ENCODE measurements at places on chromosomes 6 and 20.

- DNase-seq, result no peak
These were observed 72.8 kb upstream of the PAX1 start for GRCh38 chr20:21632735-21633053.

DNA sequence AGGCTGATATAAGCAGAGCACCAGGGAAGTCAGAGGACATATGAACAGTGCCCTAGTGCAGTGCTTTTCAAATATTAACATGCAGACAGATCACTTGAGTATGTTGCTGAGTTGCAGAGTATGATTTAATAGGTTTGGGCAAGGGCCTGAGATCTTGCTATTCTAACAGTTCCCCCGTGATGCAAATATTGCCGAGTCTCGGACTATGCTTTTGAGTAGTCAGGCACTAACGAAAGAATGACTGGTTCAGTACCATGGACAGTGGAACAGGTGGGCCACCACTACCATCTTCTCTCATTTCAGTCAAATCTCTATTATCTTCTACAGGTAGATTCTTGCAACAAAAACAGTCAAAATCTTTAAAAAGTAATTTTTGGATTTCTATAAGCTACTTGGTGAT lies 3.7 kb upstream of the TMEM200A start:
- peak; percentile 6 for DNase-seq

DNA sequence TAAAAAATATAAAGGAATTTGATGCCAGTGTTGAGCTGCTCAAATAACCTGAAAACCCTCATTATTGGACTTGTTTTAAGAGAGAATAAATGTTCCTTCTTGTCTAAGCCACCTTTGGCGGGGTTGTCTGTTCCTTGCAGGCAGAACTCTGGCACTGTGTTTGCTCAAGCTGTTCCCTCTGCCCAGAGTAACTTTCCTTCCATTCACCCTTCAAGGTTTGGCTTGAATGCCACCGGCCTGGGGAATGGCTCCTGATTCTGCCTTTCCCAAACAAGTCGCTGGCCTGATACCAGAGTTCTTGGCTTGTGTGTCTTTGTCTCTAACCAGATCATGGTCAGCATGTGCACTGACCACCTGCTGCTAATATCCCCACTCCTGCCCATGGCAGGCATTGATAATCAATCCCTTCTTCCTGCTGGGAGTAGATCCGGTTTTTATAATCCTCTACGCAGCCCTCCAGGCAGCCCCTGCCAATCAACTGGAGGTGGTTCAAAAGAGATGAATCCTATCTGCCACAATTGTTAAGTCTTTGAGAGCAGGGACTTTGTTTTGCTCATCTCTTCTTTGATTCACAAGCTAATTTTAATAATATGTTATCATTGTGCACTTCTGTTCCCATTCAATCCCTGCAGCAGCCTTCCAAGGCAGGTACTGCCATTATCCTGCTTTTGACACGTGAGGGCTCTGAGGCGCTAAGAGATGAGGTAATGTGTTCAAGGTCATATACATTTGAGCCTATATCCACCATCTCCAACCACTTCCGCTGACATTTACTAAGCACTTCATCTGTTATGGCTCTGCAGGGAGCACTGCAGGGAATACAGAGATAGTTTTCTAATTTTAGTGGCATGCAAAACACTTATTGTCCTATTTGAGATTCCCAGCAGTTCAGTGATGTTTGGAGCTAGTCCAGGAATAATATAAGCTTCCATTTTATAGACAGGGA lies 3.1 kb upstream of the CCM2L start:
- DNase-seq, result no peak

DNA sequence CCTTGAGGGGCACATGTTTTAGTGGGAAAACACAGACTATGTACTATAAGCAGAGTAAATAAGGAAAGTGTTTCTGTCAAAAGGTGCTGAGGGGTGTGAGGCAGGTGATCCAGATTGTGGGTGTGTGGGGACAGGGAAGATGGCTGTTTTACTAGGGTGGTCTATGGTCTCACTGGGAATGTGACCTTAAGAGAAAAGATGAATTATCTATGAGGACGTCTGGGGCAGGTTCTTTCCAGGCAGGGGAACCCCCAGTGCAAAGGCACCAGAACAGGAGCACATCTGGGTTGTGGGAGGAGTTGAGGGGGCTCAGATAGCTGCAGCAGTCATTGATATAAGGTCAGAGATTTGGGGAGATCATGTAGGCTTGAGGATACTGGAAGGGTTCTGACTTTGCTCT lies 18.2 kb upstream of the POLR1H start:
- no peak for DNase-seq

- peak; percentile 97 for DNase-seq
These were observed 2.5 kb downstream of the TMEM63B start for GRCh38 chr6:44129841-44130322.

DNA sequence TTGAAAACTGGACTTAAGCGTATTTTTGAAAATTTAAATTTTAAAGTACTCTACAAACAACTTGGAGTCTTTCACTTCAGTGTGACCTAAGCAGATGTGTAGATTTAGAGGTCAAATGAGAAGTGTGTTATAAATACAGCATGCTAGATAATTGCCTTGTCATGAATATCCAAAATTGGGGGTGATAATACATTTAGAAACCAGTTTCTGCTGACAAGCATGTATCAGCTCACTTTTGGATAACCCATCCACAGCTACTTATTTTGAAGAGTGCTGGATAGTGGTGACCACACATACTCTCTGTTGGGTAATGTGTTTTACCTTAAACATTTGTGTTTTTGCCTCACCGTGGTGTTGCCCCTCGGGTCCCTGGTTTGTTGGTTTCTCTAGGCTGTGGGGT lies 14.9 kb downstream of the RREB1 start:
- no peak for DNase-seq

GRCh38 chr20:48776306-48776705 lies 51.5 kb downstream of the PREX1 start:
- DNase-seq, result no peak

GRCh38 chr20:32007787-32008616 lies 2.2 kb upstream of the CCM2L start:
- no peak for DNase-seq

DNA sequence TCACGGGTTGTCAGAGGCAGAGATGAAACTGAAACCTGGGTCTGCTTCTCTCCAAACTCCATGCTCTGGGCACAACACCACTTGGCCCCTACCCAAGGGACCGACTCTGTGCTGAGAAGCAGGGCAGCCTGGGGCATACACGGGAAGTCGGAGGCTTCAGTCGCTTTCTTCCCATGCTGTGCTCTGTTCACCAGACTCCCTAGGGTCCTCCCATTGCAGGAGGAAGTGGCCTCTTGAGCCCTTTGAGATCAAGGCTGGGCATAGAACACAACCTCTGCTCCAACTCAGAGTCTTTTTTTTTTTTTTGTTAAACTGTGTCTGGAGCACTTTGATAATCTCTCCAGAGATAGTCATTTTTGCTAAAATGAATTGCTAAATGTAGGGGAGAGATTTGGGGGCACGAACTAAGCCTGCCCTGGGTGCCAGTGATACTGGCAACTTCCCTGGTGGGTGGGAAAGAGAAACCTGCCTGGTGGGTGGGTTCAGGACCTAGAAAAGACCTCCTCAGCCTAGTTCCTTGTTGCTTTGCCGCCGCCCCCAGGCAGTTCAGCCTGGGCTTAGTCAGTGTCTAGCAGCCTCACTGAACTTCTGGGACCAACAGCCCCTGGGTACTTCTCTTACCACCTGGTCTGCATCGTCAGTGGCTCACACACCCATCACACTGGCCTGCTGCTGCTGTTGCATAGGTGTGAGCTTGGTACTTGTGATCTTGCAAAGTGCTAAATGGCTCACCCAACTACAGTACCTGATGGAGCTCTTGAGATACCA lies 62.0 kb downstream of the PPP1R14C start:
- peak; percentile 30 for DNase-seq

DNA sequence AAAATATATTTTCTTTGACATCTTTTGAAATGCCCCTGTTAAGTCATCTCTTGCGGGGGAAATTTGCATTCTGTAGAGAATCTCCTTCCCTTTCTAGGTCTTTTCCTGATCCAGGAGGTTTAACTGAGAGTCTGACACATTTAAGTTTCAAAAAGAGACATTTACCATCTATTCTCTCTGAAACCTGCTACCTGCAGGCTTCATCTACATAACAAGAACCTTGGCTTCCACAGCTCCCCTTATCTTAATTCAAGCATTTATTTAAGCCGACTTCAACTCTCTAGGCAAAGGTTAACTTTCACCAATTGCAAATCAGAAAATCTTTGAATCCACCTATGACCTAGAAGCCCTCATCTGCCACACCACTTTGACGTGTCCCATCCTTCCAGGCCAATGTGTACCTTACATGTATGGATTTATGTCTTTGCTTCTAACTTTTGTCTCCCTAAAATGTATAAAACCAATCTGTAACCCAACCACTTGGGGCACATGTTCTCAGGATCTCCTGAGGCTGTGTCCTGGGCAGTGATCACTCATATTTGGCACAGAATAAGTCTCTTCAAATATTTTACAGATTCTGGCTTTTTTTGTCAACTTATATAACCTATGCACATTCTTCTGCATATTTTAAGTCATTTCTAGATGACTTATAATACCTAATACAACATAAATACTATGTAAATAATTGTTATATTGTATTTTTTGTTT lies 666.7 kb downstream of the UTRN start:
- DNase-seq, result no peak

DNA sequence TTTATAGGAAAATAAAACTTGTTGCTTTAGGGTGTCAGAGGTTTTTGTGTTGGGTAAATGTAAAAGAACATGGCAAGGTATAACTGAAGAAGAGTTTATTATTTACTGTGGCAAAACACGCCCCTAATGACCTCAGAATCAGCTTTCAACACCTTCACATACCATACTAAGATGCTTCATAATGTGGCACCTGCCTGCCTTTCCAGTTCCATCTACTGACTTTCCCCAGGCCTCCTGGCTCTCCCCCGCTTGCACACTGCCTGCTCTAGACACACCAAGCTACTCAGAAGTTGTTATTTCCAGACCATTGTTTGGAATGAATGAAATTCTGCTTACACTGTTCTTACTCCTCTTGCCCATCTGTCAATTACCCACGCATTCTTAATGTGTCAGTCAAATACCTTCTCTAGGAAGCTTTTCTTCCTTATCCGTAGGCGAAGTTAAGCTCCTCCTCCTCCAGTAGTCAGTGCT lies 1.8 kb downstream of the TIAM2 start:
- no peak for DNase-seq

- DNase-seq, result no peak
These were observed 28.4 kb downstream of the FBXO5 start for GRCh38 chr6:152954443-152954842.

DNA sequence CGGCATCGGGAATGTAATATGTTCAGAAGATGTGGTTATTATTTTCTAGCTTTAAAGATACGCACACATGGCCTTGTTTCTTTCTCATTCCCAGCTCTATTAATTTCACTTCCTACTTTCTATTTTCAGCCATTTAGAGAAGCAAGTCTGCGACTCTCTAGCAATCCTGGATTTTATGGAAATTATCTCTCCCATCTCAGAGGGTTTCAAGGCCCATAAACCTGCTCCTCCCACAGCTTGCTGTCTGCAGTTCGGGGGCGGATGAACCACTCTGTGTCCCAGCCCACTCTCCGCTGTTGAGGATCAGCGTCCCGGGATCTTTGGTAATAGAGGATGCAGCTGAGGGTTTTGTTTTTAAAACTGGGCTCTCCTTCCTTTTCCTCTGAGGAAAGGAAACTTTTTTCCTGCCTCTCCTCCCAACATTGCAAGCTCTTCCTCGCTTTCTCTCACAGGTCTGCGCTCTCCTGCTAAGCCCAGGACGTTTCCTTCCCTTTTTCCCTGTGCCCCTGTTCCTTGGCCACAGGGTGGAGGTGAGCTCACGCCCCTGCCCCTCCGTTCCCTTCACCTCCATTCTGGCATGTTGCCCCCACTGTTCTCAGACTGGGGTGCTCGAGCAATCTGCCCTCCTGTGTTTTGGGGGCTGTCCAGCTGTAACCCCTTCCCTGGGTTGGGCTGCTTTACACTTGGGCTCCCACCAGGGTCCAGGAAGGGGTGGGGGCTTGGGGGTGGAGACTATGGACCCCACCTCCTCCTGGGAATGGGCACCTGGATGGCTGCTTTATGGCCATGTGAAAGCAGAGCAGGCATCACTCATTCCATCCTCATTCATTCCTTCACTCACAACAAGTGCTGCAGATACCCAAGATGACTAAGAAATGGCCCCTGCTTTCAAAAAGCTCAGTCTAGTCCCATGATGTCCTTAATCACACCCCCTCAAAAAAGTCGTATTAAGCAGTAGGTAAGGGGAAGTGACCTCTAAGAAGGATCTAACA lies 54.9 kb downstream of the ZBTB9 start:
- no peak for DNase-seq

- no peak for DNase-seq
These were observed 14.7 kb downstream of the FILIP1 start for GRCh38 chr6:75478929-75479328.

GRCh38 chr20:23625236-23625964 lies 12.4 kb downstream of the CST3 start:
- no peak for DNase-seq

DNA sequence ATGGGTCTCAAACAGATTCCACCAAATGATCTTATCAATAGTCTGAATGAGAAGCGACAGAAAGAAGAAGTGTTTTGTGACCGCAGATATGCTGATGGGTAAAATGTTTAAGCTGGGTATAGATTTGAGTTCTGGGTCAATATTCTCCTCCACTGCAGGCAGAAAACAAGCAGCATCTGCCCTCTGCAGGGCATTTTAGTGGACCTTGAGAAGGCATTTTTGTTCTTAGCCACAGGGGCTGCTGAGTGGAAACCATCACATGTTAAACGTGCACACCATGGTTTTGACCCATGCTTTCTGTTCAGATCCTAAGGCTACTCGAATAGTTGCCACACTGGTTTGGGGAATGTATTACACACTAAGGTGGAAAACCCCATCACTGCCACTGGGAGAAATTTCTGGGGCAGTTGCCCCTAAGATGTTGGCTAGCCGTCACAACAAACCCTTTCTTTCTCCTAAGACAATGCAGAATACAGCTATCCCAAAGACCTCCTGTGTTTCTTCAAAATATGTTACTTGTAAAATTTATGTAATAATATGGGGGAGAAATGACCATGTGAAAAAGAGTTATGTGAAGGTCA lies 5.5 kb downstream of the POU3F2 start:
- DNase-seq, result peak; percentile 19

DNA sequence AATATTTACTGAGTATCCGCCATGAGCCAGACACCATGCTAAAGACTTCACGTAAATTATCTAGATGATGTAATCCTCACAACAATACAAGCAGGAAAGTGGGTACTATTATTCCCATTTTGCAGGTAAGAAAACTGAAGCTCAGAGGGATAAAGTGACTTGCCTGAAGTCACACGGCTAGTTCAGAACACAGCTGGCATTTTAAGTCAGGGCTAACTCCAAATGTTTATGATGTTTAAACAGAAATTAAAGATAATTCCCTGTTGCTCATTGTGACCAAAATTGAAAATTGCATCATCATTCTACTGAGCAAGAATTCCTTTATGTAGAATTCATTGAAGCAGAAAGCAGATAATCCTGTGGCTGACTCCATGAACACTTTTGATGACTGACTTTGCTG lies 71.3 kb upstream of the STXBP5 start:
- DNase-seq, result no peak

GRCh38 chr6:95487817-95488216 lies 89.5 kb upstream of the MANEA start:
- DNase-seq, result no peak

- DNase-seq, result peak; percentile 82
These were observed 27.1 kb downstream of the TOP1 start for GRCh38 chr20:41055679-41056078.

Data from hematopoietic multipotent progenitor cell treated with erythropoietin and hydrocortisone succinate and interleukin-3 and kit ligand, for 8 days (in vitro differentiated cells).